ENCODE measurements at places on chromosomes 11 and 22.

DNA sequence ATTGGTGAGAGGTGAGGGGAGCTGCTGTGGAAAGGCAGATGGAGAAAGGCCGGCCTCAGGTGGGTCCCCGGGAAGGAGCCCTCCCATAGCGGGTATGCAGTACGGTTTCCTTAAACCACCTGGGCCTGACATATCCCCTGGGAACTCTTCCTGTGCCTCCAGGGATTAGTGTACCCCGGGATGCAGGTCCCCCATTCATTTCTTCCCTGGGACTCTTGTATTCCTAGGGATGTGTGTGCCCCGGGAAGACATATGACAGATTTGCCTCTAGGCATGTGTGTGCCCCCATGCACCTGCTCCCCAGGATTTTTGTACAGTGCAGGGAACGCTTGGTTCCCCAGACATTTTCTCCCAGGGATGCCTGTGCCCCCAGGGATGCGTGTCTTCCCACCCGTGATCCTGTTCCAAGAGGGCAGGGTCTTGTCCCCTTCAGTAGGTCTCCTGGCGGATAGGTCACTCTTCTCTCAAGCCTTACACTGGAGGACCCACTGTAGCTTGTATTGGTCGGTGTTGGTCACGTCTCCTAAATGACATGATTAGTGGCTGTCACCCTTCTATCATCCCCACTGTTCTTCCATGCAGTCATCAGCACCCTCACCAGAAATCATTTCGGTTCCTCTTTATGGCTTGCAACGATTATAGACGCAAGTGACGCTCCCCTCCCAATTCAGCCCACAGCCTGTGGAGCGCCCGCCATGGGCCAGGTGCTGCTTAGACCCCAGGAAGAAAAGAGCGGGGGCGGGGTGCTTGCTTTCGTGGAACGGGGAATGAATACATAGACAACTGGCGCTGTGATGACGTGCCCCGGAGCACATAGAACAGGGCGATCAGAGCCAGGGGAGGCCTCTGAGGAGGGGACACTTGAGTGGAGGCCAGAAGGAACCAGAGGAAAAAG lies 1.3 kb downstream of the PARVB start:
- no peak for DNase-seq

DNA sequence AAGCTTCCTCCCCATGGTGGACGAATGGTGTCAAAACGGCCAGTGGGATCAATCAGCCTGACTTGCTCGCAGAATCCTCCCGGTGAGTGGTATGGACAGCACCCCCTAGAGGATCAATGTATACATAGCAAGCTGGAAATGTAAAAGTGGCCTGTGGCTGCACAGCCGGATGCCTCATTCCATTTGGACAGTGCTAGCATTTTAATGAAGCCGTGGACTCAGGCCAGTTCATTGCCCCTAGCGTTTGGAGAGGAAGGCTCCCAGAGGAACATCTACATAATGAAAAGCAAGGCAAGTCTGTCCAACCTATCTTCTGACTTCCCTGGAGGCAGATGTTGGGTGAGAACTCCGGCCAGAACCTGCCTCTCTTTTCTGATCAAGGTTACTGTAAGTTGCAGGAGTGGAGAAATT lies 942.3 kb downstream of the NTM start:
- no peak for DNase-seq

- DNase-seq: no peak
Observed at GRCh38 chr11:18972336-18972735, 33.1 kb upstream of the MRGPRX1 start.

DNA sequence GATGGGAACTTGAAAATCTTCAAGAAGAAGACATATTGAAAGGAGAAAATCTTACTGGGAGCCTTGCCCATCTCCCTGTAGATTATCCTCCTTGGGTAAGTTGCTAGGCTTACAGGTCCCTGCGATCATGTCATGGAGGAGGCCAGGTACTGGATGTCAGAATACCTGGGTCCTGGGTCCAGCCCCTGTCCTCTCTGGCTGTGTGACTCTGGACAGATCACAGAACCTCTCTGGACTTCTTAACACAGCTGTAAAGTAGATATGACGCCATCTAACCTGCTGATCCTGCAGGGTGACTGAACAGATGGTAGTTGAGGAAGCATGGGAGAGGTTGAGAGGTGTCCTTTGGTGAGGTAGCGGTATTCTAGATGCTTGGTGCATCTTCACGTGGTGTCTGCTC lies 4.1 kb downstream of the TSKU start:
- DNase-seq: no peak

- no peak for DNase-seq
Observed at GRCh38 chr22:20584029-20584871, 76.8 kb downstream of the MED15 start.

- DNase-seq: no peak
Observed at GRCh38 chr11:28539239-28540030, 431.2 kb downstream of the METTL15 start.

GRCh38 chr22:32922186-32922585 lies 120.7 kb downstream of the TIMP3 start:
- no peak for DNase-seq

DNA sequence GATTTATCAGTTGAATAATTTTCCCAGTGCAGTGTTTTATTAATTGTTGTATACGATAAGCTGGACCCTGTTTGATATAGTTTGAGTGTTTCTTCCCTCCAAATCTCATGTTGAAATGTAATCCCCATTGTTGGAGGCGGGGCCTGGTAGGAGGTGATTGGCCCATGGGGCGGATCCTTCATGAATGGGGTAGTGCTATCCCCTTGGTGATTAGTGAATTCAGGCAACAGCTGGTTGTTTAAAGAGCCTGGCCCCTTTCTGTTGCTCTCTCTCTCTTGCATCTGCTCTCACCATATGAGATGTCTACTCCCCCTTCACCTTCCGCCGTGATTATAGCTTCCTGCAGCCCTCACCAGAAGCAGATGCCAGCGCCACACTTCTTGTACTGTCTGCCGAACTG lies 1.5 kb downstream of the OR5A1 start:
- DNase-seq: no peak

DNA sequence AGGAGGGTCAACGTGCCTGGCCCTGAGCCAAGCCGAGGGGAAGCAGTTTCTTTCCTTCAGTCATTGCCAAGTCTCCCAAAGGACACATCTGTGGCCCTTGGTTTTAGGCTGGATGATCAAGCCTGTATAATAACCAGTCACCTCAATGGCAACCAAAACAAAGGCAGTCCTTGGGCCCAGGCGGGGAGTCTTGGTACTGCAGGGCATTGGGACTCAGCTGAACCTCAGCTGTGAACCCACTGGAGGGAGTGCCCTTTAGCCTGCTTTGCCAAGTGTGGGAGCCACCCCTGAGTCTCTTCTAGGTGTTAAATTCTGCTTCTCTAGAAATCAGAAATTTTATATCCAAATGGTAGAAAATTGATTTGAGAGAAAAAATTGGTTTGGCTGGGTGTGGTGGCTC lies 36.9 kb downstream of the CPT1A start:
- DNase-seq: no peak
